ENCODE measurements at places on chromosomes 11 and 22. TPM values are rescaled to one million over a fixed set of nuclear protein-coding genes. Genes with fewer than 3 reads are reported as not detected.

DNA sequence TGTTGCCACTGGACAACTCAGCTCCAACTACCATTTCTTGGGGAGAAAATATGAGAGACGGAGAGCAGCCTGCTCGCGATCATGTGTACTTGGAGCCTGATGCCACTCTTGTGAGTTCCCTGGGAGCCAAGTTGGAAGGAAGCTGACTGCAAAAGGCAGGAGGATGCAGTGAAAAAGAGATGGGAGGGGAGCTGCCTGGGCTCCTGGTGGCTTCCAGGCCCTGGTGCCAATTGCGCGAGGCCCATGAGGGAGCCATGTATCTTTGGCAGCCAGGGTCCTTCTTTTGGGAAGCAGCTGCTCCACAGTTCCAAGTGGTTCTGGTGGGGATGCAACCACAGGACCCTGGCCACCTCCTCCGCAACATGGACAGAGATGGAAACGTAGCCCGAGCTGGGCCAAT, 11.1 kb downstream of the C11orf91 start:
- DNase-seq: no peak

BTG4 gene
- total RNA-seq: not detected

DNA sequence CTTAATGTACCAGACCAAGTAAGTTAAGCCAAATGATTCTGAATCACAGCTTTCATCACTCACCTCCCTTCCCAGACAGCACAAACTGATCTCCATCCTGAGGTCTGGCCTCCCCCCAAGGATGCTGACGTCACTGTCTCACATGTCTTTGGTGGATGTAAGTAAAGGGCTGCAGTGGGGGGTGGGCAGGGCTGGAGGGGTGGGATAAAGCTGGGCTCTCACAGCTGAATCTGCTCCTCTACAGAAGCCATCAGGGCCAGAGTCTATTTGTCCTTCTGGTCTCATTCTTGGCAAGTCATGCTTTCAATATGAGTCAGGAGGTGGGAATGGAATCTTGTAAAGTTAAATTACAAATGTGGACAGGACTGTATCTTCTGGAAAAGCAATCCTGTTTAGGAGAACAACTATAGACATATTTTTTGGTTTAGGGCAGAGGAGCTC, 32.7 kb downstream of the P4HA3 start:
- DNase-seq: no peak

- no peak for DNase-seq
These were observed 70.2 kb upstream of the EED start for GRCh38 chr11:86174101-86175046.

- no peak for DNase-seq
These were observed 859.3 kb downstream of the BRD1 start for GRCh38 chr22:48968201-48968959.

DNA sequence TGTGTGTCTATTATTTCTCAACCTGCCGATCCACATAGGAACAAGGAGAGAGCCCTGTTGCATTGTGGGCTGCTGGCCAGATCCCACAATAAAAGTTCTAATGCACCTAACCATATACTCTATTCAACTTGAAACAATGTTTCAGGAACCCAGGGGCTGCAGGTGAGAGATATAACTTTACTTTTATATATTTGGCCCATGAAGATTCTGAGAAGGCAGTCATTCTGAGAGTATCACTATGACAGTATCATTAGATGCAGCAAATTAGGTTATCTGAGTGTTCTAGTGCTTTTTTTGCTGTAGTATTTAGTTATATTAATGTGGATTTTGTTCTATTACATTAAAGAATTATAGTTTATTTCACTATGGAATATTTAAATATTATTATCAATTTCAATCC, 655.1 kb upstream of the ARHGAP42 start:
- no peak for DNase-seq

GAL3ST3 gene
- total RNA-seq: 10.6 TPM

DNA sequence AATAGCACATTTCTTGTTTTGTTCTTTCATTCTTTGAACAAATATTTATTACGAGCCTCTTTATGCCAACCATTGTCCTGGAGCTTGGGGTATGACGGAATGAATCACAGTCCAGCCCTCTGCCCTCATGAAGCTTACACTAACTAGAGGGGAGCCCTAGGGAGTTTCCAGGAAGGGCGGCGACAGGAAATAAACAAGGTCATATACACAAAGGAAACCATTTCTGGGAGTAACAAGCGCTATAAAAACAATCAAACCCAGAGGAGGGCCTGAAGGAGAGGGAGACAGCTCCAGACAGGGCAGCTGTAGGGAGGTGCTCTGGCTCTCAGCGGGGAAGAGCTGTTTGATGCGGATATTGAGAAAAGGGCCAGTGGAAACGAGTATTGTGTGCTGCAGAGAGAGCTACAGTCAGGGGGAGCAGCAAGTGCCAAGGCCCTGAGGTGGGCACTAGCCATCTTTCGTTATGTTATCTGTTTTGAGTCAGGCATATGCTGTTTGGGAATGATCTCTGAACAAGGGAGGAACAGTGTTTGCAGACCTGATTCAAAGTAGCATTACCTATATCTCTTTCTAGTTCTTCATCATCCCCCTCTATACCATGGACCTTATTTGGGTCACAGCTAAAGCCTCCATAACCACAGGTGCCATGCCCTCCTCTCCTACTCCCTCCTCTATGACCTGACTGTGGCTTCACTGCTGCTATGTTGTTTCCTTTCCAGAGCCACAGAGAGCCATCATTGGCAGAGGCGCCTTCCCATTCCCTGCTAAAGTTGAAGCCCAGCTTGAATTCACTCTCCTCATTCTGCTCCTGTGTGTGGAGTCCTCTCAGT, 15.3 kb upstream of the ZBTB16 start:
- no peak for DNase-seq

H19 gene
- total RNA-seq: 9.8 TPM

DNA sequence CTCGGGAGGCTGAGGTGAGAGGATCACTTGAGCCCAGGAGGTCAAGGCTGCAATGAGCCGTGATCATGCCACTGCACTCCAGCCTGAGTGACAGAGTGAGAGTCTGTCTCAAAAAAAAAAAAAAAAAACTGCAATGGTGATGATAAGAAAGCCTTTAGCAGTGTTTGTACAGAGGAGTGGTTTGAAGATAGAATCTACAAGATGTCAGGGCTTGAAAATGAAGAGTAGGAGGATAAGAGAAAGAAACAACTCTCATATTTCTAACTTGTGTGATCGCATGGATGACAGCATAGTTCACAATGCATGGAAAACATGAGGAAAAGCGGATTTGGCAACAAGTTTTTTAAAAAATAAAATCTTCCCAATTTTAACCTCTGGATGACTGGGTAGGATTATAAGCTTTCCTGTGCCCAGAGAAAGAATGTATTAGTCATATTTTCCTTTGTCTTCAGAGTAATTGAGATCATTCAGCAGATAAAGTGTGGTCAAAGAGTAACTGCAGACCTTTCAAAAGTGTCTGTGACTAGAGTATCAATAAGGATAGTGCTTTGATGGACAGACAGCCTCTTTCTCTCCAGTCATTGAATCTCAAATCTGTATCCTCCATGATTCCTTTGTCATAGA, 328.1 kb downstream of the CASP12 start:
- no peak for DNase-seq

CASP1 gene
- 2.9 TPM for total RNA-seq

- DNase-seq: no peak
These were observed 387.8 kb downstream of the CTTN start for GRCh38 chr11:70786021-70786665.

DNA sequence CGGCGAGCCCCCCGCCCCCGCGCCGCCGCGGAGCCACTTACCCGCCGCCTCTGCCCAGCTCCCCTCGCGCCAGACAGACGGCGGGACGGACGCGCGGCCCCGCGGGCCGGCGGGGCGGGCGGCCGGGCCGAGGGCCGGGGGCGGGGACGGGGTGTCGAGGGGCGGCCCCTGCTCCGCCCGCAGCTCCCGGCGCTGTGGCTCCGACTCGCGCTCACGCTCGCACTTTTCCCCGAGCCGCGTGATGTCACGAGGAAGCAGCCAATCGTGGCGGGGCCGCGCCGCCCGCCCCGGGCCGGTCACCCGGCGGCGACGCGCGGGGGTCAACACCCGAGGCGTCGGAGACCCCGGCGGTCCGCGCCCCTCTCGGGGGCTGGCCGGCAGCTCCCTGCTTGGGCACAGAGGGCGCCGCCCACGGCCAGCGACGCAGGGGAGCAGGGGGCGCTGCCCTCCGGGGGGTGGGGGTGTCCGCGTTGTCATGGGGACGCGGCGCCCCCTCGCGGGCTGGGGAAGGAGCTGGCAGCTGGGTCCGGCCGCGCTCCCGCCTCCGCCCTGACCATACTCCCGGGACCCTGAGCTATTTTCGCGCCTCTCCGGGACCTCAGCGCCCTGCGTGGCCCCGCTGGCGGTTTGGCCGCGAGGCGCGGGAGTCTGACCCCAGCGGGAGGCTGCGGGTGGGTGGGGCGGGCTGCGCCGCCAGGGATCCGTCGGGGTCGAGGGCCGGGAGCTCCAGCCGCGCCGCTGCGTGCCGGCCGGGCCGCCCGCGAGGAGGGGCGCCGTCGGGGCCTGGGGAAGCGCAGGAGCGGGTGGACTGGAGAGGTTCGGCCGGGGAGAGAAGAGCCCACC, at the start of gene CHRM4:
Gene CHRM4, minus strand, starts transcription at position 199 of the 843 bp plus-strand sequence. CDS start 5,219 bp downstream, outside the sequence.
- peak; percentile 74 for DNase-seq

DNA sequence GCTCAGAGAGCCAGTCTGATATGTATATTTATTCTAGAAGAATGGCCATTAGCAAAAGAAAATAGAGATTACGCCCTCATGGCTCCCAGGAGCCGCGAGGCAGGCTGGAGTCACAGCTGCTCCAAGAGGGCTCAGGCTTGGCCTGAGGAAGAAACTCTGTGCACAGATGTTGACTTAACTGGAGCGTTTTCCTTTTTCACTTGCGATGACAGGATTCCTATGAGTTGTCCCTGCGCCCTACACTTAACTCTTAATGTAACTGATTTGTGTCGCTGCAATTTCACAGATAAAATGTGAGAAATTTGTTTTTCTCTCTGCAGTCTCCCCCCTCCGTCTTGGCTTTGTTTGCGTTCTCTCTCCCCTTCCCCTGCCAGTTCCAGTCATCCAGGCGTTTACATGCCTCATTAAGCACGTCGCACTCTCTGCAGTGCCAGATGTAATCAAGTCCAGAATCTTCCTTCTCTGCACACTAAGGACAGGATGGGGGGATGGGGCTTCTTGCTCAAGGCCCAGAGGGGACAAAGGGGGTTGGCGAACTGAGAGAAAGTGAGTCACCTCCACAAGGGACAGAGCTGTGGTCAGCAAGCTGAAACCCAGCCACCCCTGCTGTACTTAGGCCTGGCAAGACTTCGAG, 1060.1 kb downstream of the NTM start:
- no peak for DNase-seq

GRCh38 chr22:27152033-27152432, 494.6 kb downstream of the MIAT start:
- no peak for DNase-seq

Measured in frontal cortex (tissue), 4 donors.